NCI-H2081 (cell line): ENCODE measurements at places on chromosomes 2 and 18.

GRCh38 chr18:48862678-48863270 is 88.0 kb downstream of the SMAD7 start:
- no peak for DNase-seq

- DNase-seq = no peak
Measured at GRCh38 chr2:30421026-30421603, 25.9 kb upstream of the LCLAT1 start.

- peak; percentile 19 for DNase-seq
Measured at GRCh38 chr18:12423820-12424219, 16.1 kb downstream of the PRELID3A start.

DNA sequence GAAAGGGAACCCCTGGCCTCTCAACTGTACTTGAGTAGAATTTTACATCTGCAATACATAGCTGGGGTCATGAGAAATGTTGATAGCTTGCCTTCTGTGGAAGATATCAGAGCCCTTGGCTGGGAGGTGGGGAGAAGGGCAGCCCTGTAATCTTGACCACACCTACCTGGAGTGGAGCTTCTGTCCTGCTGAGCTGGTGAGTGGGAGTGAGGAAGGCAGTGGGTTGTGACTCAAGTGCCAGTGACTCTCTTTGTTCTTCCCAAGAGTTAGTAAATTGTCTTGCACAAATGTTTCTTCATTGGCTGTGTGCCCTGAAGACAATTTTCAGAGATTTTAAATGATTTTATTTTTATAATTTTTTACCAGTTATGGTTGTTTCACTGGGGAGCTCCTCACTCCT is 277.3 kb downstream of the MBD5 start:
- no peak for DNase-seq

DNA sequence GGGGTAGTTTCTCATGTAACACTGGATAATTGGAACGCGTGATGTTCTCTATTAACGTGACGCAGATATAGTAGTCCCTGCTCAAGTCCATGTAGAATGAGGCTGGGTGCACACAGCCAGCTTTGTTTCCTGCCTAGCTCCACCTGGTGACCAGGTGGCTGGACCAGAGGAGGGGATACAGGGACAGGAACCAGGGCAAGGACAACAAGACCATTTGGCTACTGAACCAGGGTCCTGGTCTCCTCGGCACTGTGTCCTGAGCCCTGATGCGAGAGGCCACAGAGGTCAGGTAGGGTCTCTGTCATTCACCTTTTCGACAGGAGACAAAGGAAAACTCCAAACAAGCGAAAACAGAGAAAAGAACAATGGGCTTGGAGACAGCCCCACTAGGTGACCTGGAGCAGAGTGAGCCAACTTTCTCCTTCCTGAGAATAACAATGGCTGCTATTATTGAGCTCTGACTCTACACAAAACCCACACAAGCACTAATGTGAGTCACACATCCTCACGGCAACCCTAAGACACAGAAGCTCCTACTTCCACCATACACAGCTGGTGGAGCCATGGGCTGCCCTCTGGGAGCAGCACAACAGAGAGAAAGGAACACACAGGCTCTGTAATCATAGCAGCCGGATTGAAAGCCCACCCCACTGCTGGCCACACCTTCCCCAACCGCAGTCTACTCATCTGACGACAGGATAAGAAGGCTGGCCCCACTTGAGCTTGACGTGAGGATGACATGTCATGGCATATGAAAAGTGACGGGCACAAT is 67.3 kb upstream of the TEX51 start:
- no peak for DNase-seq

- no peak for DNase-seq
Measured at GRCh38 chr2:88810488-88810887, 119.0 kb downstream of the RPIA start.

GRCh38 chr18:54843314-54843713 is 15.0 kb downstream of the RAB27B start:
- no peak for DNase-seq

DNA sequence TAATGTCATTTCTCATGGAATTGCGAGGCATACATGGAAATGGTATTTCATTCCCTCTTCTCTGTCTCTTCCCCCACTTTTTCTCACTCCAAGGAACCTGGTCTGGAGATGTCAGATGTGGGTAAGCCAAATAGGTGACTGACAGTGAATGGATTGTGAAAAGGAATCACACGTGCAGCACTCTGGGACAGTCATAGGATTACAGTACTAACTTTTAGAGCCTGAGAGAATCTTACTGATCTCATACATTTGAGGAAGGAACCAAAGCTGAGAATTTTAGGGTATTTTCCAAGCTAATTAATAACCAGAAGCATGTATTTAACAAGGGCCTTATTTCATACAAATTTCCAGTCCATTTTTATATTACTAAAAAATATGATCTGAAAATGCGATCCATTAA is 58.1 kb upstream of the ERBB4 start:
- no peak for DNase-seq

- no peak for DNase-seq
Measured at GRCh38 chr2:1864301-1864980, 120.1 kb upstream of the PXDN start.

- no peak for DNase-seq
Measured at GRCh38 chr2:85669549-85669948, 1.6 kb upstream of the SFTPB start.

- DNase-seq = no peak
Measured at GRCh38 chr2:34652636-34653035, 1053.5 kb upstream of the FAM98A start.

DNA sequence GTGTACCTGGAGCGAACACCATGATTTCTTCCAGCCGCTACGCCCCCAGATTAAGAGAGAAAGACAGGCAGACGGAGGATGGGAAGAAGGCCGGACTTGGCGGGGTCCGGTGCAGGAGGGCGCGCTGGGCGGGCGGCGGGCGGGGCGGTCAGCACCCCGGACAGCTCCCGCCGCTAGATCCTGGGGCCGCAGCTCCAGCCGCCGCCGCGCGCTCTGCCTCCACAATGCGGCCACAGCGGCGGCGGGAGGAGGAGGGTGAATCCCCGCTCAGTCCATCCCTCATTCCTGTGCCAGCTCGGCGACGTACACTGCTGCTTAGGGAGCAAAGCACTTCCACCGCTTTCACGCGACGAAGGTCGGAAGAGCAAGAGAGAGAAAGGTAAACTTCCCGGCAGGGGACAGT is at the start of gene AKAIN1:
Gene AKAIN1 (minus strand): TSS at position 226 of the 403 bp plus-strand sequence. CDS start 204 bp downstream, at position 22.
- DNase-seq = peak; percentile 26

GRCh38 chr2:144707736-144708326 is 187.9 kb upstream of the ZEB2 start:
- DNase-seq = no peak

- no peak for DNase-seq
Measured at GRCh38 chr2:124480958-124481357, 455.9 kb downstream of the CNTNAP5 start.

DNA sequence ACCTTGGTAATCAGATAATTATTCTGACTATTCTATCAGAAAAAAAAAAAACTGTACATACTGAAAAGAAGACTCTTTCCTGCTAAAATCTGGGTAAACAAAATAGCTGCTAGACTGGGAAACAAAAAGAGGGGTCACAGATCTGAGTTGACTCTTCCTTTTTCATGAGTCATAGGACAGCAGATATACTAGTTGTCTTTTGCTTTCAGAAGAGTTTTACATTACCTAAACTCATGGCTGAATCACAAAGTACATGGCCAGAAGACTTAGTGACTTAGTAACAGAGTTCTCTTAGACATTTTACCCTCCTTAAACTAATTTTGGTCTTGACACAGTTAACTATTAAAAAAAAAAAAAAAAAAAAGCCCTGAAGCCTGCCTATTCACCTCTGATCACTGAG is 834.0 kb upstream of the FSHR start:
- no peak for DNase-seq

DNA sequence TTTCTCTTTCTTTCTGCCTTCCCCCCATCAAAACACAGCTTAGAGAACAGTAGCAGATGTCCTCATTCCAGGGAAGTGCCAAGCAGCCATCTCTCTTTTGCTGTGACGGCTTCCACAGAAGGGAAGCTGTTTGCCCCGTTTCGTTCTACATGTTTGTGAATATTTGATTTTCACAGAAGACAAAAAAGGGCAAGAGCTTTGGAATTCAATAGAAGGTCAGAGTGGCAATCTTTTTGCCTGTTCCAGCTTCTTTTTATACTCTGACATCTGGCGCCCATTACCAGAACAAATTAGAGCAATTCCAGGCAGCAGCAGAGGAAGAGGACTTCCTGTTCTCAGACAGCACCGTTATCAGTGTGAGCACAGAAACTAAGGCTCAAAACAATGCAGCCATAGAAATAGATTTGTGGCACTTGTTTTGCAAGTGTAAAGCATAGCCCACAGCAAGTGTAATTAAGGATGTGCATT is 79.0 kb upstream of the CDH19 start:
- no peak for DNase-seq

GRCh38 chr2:118731413-118731812 is 116.0 kb downstream of the EN1 start:
- DNase-seq = no peak

DNA sequence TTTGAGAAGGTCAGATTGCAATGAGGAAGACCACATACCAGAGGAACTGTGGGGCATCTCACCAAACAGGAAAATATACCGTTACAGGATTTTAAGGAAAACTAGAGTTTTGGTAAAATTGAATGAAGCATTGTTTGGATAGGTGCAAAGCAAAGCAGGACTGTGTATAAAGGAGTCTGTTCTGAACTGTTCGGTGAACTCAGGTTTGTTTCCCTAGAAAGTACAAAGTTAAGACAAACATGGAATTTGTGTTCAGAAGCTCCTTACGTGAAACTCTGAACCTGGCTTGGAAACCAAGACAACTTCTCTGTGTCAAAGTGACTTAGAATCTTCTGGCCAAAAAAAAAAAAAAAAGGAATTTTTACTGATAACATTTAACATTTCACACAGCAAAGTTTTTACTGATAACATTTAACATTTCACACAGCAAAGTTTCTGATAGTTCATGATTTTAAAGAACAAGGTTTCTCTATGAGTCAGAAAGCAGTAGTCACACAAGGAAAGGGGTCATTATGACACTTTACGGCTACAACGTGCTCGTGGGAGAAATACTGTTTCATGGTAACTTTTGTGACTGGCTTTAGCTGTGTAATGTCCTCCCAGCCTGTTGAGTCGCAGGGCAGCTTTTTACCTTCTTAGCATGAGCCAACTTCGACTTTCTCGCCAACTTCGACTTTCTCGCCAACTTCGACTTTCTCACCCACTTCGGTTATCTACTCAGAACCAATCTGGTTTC is 21.2 kb upstream of the TET3 start:
- no peak for DNase-seq

DNA sequence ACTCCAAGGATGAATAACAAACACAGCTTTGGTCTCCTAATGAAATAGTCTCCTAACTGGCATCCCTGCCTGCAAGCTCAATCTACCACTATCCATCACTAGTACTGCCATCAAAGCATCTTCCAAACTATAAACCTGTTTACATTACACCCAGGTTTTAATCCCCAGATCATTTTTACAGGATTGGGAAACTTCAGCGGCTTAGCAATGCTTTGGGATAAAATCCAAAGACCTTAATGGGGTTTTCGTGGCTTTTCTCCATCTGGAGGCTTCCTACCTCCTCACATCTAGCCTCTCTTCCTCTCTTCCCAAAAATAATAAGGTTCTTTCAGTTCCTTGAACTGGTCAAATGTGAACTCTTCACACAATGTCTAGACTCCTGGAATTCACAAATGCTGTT is 92.2 kb upstream of the SETBP1 start:
- DNase-seq = no peak

GRCh38 chr2:128638341-128639119 is 319.9 kb upstream of the HS6ST1 start:
- no peak for DNase-seq

- DNase-seq = no peak
Measured at GRCh38 chr2:154291511-154291910, 407.0 kb upstream of the KCNJ3 start.
